Renal cortex interstitium (tissue), 15 donors: ENCODE measurements at places on chromosomes 13 and 19.

GRCh38 chr19:41546386-41546789 lies 29.6 kb upstream of the CEACAM21 start:
- DNase-seq = no peak

DNA sequence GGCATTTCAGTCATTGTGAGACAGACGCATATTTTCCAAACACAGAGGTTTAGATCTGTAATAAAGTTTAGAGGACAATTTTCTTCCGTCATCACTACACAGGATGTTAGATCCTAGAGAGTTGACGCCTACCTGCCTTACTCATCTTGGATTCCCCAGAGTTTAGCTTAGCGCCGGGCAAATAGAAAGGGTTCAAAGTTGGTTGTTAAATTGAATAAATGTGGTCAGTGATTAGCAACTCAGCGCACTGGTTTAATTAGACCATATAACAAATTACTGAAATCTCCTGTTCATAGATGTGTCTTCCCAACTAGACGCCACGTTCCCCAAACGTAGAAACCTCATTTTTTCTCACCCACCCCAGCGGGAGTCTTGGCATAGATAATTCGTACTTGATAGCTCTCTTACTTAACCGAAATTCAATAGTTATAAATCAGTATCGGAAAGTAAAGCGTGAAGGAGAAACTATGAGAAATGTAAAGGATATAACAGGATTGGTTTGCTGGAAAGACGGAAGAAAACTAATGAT lies 726 bp upstream of the UFM1 start:
- no peak for DNase-seq

- DNase-seq = no peak
These were observed 45.2 kb downstream of the SOX21 start for GRCh38 chr13:94667190-94667589.

- no peak for DNase-seq
These were observed 11.8 kb upstream of the PABPC3 start for GRCh38 chr13:25084096-25084495.

DNA sequence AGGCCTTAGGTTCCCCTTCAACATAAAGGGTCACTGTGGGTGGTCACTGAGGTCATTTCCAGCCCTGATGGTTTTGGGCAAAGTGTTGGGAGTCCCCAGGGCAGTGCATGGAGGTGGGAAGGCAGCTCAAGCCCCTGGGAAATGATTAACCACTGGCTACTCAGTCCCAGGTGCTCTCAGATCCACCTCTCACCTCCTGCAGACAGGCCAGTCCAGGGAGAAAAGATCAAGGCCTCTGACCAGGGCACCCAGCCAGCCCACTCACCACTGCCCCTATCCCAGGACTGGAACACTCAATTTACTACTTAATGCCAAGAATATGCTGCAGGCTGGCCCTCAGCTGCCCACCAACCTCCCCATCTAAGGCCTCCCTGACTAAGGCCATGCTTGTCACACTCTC lies 1307.9 kb downstream of the UQCRFS1 start:
- DNase-seq = no peak

- no peak for DNase-seq
These were observed 292.4 kb upstream of the TSHZ3 start for GRCh38 chr19:31641591-31641990.

GRCh38 chr13:31246918-31247317 lies 47.1 kb downstream of the B3GLCT start:
- DNase-seq = no peak

DNA sequence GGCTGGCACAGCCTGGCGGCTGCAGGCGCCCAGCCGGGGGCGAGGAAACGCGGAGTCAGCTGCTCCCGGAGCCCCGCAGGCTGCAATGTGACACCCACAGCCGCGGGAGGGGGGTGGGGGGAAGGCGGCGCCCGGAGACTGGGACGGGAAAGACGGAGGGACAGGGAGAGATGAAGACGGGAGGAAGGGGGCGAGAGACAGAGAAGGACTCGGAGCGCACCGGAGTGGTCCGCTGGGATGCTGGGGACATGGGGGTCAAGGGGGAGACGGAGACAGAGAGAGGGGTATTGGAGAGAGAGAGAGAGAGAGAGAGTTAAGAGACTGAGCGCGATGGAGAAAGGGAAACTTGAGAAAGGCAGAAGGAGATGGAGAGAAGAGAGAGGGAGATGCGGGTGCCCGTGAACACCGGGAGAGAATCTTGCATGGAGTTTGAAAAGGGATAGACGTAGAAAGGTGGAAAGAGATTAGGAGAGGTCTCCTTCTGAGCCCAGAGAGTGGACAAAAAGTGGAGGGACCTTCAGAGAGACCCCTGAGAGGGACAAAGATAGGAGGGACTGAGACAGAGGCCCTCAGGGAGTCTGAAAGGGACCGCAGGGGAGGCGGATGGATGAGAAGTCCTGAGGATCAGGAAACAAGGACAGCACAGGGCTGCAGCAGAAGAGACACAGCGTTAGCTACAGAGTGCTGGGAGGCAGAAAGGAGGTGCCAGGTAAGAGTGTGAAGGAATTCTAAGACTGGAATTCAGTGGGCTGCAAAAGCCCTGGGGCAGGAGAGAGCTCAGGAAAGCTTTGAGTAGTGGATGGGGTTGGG lies 1.0 kb downstream of the SCN1B start:
- DNase-seq = no peak

- DNase-seq = no peak
These were observed 14.7 kb upstream of the ARRDC2 start for GRCh38 chr19:17993076-17993813.

- DNase-seq = no peak
These were observed 8.4 kb upstream of the RPS15 start for GRCh38 chr19:1429750-1430149.

DNA sequence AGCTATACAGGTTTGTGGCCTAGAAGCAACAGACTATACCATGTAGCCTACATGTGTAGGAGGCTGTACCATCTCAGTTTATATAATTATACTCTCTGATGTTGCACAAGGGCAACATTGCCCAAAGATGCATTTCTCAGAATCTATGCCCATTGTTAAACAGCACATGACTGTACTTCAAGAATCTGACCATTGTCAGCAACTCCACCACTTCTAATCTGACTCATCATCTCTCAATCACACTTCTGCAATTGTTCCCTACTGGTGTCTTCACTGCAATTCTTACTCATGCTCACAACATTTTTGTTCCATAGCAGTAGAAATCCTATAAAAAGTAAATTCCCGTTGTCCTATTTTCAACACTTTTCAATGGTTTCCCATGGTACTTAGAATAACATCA lies 63.9 kb upstream of the ATXN8OS start:
- DNase-seq = no peak

GRCh38 chr13:23391752-23392151 lies 41.8 kb downstream of the SACS start:
- DNase-seq = no peak

- DNase-seq = no peak
These were observed 10.0 kb upstream of the FXYD3 start for GRCh38 chr19:35105411-35106290.

GRCh38 chr19:50331221-50331993 lies 2.2 kb upstream of the KCNC3 start:
- DNase-seq = no peak

- no peak for DNase-seq
These were observed 1193.5 kb downstream of the PCDH9 start for GRCh38 chr13:66036636-66037035.

DNA sequence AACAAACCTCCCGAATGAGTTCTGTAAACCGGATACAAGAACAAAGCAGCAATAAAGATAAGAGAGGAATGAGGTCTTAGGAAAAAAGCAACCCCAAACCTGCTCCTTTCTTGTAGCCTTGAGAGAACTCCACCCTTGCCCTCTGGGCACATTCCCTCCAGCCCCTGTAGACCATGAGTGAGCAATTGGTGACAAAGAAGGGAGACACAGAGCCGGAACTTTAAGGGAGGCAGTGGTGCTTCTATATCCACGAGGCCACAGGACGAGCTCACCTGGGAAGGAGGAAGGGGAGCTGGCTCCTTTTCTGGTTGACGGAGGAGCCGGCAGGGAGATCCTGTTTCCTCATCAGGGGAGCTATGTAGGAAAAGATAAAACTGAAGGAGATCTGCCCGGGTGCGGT lies 13.0 kb downstream of the BRME1 start:
- no peak for DNase-seq

- no peak for DNase-seq
These were observed 100.6 kb downstream of the RAP2A start for GRCh38 chr13:97534540-97534939.

DNA sequence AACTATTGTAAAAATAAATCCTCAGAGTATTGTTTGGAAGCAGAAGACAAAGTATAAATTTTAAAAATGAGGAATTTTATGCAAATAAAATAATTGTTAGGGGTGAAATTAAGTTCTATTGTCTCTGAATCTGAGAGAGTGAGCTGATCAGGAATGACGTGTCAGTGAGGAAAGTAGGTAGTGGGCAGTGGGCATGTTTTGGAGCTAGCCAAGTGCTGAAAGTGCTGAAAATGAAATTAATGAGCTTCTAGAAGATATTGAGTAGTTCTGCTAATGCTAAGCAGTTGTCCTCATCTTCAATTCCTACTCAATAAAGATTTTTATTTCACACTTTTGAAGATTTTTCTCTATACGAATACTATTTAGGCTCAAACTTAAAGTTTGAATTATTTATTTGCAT lies 1167.8 kb upstream of the PCDH20 start:
- DNase-seq = no peak

DNA sequence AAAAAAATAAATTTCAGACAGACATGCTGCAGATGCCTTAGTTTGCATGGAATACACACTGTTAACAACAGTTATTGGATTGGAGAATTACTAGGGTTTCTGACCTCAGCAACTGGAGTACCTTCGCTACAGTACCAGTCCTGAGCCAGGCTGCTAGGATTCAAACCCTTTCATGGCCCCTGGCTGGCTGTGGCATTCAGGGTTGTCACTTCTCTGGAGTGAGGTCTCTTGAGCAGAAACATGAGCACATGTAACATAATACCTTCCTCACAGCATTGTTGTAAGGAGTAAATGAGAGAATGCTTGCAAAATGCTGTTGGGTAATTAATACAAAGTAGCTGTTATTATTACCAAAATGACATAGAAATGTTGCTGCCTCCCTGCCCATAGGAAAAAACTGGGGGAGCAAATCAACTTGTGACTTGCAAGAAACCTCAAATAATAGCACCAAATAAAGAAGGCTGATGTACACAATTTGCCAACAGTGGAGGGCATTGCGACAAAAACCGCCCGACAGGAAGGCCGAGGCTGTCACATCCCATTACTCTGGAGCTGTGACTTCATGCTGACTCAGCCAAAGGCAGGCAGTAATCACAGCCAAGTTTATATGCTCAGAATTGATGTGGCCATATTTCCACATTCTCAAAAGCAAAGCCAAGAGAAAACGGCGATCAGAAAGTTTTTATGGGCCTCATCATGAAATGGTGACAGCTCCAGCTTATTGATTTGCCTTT lies 100.4 kb downstream of the RFC3 start:
- no peak for DNase-seq

DNA sequence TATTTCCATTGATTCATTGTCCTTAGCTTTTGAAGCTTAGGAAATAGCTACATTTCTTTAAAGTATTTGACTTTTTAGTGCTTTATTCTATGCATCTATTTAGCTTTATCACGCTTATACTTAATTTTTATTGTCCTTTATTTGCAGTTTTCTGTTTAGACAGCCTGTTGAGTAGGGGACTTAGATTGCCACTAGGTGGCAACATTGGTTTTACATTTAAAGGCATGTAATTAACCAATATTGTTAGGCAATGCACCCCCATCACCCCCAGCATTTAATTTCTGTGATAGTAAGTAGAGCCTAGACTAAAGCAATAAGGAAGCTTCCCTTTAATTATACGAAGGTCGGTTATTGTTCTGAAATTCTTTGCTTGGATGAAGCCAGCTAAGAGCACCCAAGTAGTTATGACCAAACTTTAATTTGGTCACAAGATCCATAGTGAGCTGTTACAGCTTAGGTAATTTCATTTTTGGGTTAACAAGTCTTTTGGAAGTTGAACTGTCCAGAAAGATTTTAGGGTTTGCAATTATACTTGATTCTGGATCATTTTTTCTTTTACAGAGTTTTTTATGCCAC lies 36.5 kb downstream of the B3GLCT start:
- no peak for DNase-seq
